ENCODE measurements at places on chromosomes 1 and 21.

DNA sequence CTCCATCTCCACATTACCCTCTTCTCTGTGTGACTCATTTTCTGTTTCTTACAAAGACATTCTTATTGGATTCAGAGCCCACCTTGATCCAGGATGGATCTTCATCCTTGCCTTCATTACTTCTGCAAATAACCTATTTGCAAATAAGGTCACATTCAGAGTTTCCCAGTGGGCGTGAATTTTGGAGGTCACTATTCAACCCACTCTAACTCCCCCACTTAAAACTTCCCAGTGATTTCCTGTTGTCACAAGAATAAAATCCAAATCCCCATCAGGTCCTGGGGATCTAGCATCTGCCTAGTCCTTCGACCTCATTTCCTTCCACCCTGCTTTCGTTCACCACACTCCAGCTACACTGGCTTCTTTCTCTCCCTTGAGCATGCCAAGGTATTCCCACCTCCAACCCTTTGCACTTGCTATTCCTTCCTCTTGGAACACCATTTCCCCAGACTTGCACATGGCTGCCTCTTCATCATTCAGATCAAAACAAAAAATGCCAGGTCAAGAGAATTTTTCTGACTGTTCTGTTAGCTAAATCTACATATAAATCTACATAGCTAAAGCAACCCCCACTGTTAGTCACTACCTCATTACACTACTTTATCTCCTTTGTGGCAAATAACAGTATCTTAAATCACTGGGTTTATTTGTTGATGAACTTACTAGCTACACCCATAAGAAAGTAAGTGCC is 187.2 kb downstream of the TOMM20 start:
- DNase-seq = no peak

DNA sequence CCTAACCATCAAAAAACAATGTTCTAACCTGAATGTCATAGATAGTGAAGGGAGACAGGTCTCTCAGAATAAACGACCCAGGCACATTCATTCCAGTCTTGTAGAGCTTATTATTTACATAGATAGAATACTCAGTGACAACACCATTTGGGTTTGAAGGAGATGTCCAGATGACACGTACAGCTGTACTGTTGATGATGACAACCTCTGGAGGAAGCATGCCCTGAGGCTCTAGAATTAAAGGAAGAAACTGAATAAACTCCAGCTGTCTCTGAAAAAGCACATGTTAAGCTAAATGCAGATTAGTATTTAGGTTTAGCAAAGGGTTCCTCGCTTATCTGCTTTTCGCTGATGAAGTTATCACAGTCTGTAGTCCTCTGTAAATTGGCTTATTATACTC is 277.2 kb downstream of the KCTD3 start:
- peak; percentile 67 for DNase-seq

- DNase-seq = no peak
Measured at GRCh38 chr1:243315455-243315854, 59.6 kb downstream of the SDCCAG8 start.

- DNase-seq = no peak
Measured at GRCh38 chr1:226629896-226630550, 81.5 kb downstream of the STUM start.

GRCh38 chr1:226981386-226981817 is 41.3 kb downstream of the COQ8A start:
- DNase-seq = no peak

GRCh38 chr1:234702342-234703000 is 92.5 kb upstream of the IRF2BP2 start:
- DNase-seq = no peak

DNA sequence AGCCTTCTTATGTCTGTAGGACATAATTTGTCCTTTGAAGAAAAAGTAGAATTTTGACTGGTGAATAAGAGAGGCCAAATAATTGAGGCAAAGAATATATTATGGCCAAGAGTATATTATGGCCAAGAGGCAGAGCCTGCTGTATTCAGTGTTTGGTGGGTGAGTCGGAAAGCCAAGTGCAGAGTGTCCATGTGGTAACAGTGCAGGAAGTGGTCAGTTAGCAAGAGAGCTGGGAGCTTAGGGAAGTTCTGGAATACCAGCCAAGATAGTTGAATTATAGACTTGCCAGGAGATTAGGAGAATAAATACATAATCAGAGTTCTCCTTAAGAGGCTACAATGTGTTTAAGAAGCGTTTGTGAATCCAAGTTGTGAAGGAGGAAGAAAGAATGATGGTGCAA is 131.5 kb upstream of the LMO4 start:
- no peak for DNase-seq

- peak; percentile 89 for DNase-seq
Measured at GRCh38 chr21:38289705-38290485, 33.1 kb downstream of the KCNJ15 start.

- DNase-seq = no peak
Measured at GRCh38 chr1:32764826-32765569, 52.2 kb downstream of the YARS1 start.

GRCh38 chr21:29741761-29742160 is 198.0 kb downstream of the GRIK1 start:
- DNase-seq = no peak

DNA sequence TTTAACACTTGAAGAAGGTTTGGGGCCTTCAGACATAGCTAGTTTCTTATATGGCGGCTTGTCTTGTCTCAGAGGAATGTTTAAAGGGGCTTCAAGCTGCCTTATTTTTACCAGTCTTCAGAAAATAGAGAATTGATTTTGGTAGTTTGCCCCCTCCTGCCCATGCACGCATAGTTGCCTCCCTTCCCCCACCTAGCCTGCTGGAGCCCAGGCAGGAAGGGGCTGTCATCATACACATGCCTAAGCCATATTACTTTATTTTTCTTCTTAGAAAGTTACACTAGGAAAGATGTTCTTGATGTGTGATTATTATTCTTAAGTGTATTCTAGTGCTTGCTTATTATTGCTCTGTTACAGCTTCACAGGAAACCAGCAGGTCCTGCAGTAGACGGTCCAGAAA is 18.3 kb downstream of the PBX1 start:
- no peak for DNase-seq

- DNase-seq = no peak
Measured at GRCh38 chr1:167881069-167881468, 32.9 kb downstream of the ADCY10 start.

- DNase-seq = no peak
Measured at GRCh38 chr1:58333511-58333910, 213.0 kb downstream of the OMA1 start.

GRCh38 chr1:220786337-220787068 is at the start of gene MTARC1:
Gene MTARC1 (plus strand): TSS chr1:220786913. CDS start chr1:220786945, 32 bp downstream.
- DNase-seq = peak; percentile 60

DNA sequence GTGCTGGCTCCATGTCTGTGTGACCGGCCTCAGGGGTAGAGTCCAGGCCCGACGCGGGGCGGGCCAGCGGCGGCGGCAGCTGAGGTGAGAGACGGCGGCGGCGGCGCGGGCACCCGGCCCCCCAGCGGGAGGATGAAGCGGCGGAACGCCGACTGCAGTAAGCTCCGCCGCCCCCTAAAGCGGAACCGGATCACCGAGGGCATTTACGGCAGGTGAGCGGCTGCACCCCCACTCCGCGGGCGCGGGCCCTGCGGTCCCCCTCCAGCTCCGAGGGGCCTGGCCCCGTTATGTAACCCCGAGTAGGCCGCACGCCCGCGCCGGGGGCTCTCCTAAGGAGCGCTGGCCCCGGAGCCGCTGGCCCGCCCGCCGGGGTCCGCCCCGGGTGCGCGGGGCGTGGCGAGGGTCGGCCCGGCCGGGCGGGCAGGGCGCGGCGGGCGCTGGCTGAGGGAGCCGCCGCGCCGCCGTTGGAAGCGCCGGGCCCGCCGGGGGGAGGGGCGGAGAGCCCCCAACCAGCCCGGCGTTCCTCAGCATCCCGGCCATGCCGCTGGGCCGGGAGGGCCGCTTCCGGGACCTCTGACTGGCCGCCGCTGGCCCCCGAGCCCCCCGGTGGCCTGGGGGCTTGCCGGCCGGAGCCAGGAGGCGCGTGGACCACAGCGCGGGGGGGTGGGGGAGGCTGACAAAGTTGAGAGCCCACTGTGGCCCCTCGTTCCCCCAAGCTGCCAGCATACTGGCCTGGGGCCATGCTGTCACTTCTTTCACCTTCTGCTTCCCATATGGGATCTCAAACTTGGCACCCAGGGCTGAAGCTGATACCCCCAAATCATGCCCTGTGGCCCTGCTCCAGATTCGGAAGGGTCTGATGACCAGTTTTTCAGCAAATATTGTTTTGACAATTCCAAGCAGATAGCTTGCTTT is 527 bp downstream of the MACO1 start:
- peak; percentile 2 for DNase-seq

DNA sequence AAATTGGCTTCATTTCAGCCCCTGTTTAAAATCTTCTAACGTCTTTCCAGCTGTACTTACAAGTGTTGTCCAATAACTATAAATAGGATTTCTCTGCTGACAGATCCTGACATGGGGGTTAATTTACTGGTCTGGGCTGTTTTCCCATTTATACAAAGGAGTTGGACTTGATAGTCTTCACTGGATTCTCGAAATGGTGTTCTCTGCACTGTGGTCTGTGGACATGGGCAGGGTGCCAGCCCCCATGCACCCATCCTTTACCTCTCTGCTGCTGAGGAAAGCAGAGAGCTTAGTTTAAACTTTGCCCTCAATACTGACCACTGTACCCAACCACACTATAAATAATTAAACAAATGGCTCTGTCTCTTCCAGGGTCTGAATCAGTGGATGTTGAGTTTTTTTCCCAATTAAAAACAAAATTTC is 5.2 kb downstream of the DIO1 start:
- DNase-seq = no peak

- DNase-seq = no peak
Measured at GRCh38 chr1:207649210-207649753, 4.3 kb downstream of the CR1L start.

DNA sequence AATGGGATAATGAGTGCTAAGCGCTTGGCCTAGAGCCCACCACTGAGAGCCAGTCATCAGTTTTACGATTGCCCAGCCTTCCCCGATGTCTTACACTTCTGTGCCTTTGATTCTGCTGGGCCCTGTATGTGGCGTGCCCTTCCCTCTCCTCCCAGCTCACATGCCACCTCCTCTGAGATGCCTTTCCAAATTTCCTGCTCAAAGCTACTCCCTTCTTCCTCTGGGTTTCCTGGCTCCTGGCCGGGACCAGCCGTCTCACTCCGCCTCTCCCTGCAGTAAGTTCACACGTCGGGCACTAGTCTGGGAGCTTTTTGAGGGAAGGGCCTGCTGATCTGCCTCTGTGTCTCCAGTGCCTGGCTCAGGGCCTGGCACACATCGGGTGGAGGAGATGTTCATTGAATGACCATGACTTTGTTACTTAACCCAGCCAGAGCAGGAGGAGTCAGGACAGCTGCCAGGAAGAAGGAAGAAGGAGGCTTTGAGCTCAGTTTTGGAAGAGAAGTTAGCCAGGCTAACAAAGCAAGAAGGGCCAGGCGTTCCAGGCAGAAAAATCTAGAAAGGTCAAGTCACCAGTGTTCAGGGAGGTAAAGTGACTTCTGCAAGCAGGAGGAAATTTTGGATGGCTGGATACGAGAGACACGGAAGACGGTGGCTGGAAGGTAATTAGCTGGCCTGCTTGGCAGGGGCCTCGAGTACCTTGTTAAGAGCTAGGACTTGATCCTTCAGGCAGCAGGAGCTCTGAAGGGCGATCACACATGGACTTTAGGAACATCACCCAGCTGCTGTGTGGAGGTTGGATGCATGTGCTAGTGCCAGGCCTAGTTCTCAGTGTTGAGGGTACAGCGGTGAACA is 63.6 kb downstream of the EPHB2 start:
- DNase-seq = no peak

DNA sequence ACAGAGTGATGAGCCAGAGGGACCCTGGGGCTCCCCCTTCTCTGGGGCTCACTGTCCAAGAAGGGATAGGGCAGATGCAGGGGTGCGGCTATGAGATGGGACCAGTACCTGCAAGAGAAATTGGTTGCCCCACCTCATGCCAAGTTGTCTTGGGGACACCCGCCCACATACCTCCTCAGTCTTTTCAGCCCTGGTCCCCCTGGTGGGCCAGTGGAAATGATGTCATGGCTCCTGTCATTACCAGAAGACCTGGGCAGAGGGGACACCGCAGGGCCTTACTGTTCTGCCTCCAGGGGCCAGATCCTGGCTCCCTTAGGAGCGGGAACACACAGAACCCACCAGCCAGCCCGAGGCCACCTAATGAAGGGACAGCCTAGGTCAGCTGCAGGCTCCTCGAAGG is 63.2 kb downstream of the CDK18 start:
- DNase-seq = no peak

DNA sequence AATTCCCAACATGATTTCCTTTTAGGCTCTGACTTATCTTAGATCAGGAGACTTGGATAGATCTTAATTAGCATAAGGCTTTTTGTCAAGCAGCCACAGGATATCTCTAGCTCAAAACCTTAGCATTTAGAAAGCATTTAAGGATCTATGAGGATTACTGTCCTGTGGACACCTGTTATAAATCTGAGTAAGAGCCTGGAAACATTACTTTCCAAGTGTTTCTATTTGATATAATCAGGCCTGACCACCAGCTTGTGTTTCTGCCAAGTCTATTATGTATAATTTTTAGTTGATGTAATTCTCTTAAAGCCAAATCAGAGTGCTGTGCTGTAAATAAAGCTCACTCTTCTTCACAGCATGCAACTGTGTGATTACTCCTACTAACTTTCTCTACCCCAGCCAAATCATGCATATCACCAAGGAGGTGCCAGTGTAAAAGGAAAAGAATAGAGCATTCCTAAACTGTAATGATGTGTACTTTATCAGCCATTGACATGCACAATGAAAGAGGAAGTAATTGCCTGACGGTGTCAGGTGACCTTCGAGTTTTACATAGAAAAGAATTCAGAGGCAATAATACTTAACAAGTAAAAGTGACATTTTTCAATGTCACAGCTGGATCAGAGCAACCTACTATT is 309.9 kb upstream of the PRMT6 start:
- no peak for DNase-seq

DNA sequence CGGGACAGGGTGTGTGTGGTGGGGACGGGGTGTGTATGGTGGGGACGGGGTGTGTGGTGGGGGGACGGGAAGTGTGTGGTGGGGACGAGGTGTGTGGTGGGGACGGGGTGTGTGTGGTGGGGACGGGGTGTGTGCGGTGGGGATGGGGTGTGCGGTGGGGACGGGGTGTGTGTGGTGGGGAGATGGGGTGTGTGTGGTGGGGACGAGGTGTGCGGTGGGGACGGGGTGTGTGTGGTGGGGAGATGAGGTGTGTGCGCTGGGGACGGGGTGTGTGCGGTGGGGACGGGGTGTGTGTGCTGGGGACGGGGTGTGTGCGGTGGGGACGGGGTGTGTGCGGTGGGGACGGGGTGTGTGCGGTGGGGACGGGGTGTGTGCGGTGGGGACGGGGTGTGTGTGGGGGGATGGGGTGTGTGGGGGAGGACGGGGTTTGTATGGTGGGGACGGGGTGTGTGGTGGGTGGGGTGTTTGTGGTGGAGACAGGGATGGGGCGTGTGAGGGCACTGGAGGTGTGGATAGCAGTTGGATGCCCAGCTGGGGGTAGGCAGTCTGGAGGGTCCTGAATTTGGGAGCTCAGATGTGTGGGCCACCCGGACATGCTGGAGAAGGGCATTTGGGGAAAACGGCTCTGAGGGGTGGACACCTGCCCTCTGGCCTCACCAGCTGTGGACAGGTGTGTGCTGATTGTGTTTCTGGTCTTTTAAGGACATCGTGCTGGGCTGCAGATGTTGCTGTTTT is 16.9 kb downstream of the IBA57 start:
- no peak for DNase-seq

Measured in trophoblast cell (in vitro differentiated cells and primary cell).